Suprapubic skin (tissue), 4 donors: ENCODE measurements at places on chromosomes 7 and 10. TPM values are rescaled to one million over a fixed set of nuclear protein-coding genes. Genes with fewer than 3 reads are reported as not detected.

DNA sequence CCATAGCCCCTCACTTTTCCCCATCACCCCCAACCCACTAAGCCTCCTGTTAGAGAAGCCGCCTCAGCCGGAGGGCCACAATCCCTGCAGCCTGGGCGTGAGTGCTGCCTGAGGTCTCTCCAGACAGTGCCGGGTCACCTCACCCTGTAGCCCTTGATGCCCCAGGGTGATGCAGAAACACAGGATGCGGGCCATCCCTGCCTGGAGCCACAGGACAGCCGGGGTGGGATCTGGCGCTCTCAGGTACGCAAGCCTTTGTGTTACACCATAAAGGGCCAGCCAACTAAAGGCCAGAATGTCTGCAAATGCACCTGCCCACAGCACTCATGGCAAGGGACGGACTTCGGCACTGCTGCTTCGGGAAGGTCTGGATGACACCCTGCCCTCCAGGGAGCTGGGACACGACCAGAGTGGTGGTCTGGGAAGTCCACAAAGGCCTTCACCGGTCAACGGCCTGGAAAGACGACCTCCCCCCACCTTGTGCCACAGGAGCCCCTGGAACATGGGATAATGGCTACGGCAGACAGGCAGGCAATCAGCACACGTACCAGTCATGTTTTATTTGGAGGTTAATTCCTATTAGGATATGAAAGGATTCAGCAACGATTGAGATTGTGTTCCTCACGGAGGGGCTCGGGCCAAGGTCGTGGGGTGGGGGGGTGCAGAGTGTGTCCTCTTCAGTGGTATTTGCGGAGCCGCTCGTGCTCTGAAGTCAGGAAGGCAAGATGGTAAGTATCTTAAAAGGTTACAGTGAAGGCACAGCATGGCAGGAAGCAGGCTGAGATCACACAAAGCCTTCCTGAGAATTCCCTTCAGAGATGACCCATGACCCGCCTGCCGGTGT, 8.1 kb downstream of the ATP5MF start:
- DNase-seq = no peak

GRCh38 chr7:27992755-27993493, 187.7 kb downstream of the JAZF1 start:
- DNase-seq = no peak

DNA sequence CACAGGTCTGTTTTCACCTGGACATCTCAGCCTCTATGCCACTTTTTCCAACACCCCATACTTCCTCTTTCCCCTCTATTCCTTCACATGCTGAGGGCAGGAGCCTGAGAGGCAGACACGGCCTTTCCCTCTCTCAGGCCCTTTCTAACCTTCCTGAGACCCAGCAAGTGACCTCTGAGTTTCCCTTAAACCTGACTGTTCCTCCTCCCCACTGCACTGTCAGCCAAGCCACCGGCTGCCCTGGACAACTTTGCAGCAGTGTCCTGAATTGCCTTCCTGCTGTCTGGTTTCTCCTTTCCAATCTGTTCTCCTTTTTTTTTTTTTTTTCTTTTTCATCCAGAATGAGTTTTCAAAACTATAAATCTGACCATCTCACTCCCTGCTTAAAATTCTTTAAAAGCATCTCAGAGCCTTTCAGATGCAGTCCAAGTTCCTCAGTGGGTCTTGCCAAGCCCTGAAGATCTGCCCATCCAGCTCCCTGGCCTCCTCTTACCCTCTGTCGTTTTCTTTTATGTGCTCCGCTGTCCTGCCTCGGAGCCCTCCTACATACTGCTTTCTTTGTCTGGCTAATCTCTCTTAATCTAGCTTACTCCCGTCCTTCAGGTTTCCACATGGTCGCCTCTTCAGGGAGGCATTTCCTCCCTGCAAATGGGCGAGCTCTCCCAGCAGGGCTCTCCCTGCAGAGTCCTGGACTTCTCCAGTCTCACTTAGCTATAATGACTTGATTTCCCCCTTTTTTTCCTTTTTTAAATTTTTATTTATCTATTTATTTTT, 30.5 kb downstream of the SLC13A4 start:
- DNase-seq = no peak

DNA sequence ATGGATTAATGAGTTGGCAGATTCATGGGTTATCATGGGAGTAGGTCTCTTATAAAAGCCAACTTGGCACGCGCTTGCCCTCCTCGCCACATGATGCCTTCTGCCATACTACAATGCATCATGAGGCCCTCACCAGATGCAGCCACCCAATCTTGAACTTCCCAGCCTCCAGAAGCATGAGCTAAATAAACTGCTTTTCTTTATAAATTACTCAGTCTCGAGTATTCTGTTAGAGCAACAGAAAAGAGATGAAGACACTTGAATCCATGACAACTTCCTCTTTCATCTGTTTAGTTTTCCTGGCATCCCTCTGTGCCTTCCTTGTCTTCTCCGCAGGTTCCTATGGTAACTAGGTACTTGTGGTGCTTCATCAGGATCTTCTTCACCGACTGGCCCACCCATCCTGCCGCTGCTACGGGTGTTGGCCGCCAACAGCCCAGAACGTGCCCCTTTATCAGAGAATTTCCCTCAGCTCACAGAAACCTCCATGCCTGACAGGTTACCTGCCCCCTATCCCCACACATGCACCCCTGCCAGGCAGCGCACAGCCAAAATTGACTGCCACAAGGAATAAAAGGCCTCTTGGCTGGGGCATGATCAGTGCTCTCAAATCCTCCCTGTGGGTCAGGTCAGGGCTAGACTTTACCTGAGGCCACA, 28.0 kb upstream of the PPIF start:
- DNase-seq = no peak

DNA sequence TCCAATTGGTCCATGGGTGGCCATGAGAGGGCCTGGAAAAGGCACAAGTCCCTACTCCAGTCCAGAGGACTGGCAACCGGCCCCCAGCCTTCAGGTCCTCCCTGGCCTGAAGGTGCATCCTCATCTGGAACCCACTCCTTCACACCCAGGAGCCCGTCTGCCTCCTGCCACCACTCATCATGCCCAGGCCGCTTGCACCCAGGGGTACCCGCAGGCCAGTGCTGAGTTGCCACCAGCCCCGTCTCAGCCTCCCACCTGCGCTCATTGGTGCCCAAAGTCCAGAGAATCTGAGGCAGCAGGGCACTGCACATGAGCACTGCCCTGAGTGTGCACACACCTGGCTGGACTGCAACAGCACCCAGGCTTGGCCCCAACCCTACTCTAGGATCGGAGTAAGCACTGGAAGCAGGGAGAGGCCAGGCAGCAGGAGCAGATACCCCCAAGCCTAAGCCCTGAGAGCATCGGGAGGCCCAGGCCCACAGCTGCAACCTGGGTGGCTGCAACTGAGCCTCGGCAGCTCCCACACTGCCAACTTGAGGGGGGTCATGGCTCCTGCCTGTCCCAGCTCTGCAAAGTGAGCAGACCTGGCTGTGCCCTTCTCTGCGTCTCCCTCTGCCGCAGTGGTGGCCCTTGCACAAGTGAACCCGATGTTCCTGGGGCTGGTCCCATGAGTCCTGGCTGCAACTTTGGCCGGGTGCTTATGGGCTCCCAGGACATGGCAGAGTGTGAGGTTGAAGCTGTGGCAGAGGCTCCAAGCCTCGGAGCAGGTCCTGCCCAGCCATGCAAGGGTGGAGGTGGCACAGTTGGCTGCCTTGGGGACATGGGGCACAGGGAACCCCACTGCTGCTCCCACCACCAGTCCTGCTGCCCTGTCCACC, 44.3 kb downstream of the TCERG1L start:
- DNase-seq = peak; percentile 72

- DNase-seq = no peak
These were observed 5.1 kb downstream of the HABP2 start for GRCh38 chr10:113557903-113558321.

DNA sequence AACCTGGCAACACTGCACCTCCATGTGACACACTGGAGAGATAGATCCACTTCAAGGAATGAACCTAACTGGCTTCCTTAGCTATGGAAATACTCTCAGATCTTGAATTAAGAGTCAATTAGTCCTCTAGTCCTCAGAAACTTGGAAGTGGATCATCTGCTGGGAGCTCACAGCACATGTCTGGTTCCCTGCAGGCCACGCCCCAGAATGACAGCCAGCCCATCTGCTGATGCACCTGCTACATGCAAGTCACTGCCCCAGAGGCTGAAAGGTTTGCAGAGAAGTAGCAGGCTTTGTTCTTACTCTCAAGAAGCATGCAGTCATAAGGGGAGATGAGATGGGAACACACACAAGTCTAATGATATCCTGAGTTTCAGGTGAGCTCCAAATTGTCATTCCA, 275.9 kb downstream of the SKAP2 start:
- no peak for DNase-seq

GRID1 gene
- total RNA-seq = 1.8 TPM

FAM25A gene
- 699 TPM for total RNA-seq

GPR15LG gene
- 6.9 TPM for total RNA-seq

LOXL4 gene
- total RNA-seq = 1.6 TPM
